NCI-H1930 (cell line): ENCODE measurements at places on chromosomes 4 and X.

DNA sequence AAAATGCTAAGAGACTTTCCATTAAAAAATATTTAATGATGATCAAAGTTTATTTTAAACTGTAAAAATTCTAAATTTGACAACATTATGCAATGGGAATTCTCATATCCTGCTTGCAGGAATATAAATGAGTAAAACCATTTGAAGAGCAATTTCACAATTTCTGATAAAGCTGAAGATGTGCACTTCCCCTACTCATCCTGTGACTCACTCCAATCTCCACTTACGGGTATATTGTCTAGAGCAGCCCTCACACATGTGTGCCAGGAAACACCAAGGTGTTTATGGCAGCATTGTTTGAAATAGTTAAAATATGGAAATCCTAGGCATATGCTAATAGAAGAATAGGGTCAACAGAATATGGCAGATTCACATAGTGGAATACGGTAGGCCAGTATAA is 158.4 kb downstream of the PDHA2 start:
- DNase-seq = no peak

GRCh38 chr4:40963897-40964478 is 214.2 kb downstream of the NSUN7 start:
- no peak for DNase-seq

DNA sequence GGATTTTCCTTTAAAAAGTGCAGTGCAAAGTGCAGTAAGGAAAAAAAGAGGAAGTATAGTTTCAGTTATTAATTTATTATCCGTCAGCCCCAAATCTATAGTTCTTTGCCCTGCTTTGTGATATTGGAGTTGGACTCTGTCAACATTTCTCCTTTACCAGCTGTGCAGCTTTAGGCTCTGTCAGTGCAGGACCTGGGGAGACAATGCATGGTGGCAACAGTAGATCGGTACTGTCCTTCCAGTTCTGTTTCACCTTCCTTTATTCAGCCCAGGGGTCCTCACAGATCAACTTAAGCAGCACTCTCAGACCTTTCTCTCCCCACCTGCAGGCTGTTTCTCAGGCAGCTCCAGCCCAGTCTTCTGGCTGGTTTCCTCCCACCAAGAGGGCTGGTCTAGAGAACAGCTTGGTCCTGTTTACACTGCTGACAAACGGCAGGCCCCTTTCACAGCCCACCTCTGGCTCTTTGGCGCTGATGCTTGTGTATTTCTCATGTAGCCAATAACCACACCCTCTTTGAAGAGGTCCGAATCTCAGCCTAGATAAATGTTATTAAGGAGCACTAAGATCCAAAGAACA is 71.6 kb downstream of the MCUB start:
- DNase-seq = no peak

GRCh38 chr4:108772402-108772801 is 9.5 kb upstream of the ETNPPL start:
- DNase-seq = no peak

GRCh38 chr4:97238956-97239666 is 904.2 kb downstream of the STPG2 start:
- DNase-seq = peak; percentile 56

DNA sequence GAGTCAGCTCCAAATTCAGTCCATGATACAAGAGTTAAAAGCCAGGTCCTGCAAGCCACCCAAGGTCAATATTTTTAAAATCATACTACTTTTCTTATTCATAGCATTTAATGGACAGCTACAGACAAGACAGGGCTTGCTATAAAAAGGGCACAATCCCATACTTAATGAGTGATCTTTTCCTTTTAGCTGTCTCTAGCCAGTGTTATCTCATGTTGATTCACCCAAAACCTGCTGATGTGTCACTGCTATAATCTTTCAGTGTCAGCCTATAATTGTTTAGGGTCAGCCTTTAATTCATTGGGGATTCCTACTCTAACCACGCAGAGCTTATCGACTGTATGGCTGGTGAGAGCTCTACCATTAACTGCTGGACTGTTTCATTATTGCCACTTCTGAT is 51.2 kb upstream of the HCCS start:
- DNase-seq = no peak

DNA sequence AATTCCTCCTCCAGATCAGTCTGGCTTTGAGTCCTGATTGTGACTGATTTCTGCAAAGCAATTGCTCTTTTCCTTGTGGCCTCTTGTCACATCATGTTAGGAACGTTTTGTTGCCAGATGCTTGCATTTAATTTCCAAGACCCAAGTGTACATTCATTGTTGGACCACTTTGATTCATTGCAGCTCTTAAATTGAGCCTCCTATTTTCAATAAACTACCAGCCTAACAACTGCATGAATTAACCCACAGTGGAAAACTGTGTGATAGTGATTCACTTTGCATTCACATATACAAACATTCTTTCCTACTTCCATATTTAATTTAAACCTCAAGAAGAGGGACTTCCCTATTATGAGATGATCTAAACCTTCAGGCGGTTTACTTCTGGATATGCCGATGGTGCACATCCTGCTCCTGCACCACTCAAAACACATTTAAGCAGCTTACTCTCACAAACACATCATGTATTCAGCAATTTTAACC is 118.4 kb downstream of the AFF1 start:
- DNase-seq = no peak

GRCh38 chrX:132843363-132843762 is 115.1 kb downstream of the HS6ST2 start:
- no peak for DNase-seq

GRCh38 chr4:38752372-38752940 is 30.3 kb downstream of the TLR10 start:
- DNase-seq = no peak

- no peak for DNase-seq
These were observed 12.5 kb upstream of the RAB28 start for GRCh38 chr4:13496605-13497004.

DNA sequence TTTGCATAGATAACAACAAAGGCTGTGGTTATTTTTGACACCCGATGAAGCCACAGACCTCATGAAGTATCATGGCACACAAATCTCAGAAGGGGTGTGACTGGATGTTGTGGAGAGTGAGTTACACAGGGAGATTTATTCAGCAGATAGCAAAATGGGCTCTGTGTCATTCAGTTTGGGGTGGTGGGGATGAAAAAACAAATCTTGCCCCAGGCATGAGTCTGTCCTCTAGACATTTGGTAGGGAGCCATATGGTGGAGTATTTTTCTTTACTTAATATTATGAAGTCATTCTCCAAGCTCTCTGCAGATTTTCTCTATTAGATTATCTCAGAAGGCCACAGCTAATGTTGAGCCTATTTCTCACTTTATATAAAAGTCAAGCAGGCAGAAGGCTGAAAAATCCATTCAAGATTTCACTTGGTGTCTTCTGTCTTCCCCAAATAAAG is 277.1 kb upstream of the TENM3 start:
- no peak for DNase-seq

- no peak for DNase-seq
These were observed 639.3 kb upstream of the FTHL17 start for GRCh38 chrX:31711166-31711565.

- DNase-seq = no peak
These were observed 91.5 kb upstream of the GALNT7 start for GRCh38 chr4:173076903-173077634.

DNA sequence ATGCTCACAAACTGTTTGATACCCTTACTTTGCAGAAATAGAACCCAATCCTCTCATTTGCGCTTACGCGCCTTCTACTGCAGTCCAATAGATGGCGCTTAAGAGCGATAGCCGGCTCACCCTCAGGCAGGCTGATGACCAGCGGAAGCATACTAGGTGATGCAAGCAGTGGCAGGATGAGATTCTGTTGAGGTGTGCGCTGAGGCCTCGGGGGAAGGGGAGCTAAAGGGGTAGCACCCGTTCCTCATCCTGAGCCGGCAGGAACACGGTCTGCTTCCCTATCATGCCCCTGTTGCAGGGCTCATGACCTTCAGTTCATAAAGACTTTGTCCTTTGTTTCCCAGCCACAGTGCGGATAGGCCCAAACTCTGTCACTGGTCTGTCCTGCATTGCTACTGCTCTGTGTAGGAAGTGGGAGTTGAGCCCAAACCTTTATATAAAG is 628.9 kb downstream of the TLL1 start:
- DNase-seq = no peak

- DNase-seq = no peak
These were observed 204.8 kb downstream of the PDGFC start for GRCh38 chr4:156766846-156767245.

DNA sequence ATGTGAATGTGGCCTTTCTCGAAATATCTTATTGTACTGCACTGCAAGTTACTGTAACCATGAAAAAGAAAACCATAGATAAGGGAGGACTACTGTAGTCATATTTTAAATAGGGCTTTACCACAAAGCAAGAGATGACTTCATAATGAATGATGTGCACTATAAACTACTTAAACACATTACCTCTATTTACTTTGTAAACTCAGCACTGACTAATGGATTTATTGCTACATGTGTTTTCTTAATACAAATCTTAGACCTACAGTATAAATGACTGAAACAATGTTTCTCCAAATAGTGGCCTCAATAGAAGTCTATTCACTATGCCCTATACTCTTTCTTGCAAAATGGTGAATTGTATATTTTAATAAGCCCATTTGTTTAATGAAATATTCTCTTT is 61.1 kb downstream of the HDX start:
- DNase-seq = no peak

GRCh38 chrX:136639506-136640176 is 8.3 kb upstream of the CD40LG start:
- DNase-seq = no peak

GRCh38 chr4:6991771-6992557 is 51.2 kb upstream of the TADA2B start:
- no peak for DNase-seq

DNA sequence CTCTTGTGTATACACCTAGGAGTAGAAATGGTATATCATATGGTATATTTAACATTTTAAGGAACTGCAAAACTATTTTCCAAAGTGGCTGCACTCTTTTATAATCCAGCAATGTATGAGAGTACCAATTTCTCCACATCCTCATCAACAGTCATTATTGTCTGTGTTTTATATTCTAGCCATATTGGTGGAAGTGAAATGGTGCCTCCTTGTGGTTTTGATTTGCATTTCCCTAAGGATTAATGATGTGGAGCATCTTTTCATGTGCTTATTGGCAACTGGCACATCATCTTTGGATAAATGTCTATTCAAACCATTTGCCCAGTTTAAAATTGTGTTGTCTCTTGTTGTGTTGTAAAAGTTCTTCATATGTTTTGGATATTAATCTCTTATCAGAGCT is 9.6 kb downstream of the BMP15 start:
- no peak for DNase-seq

- no peak for DNase-seq
These were observed 236.7 kb downstream of the FRAS1 start for GRCh38 chr4:78293821-78294301.

- DNase-seq = no peak
These were observed 31.4 kb downstream of the CXorf58 start for GRCh38 chrX:23939203-23939602.

- no peak for DNase-seq
These were observed 85.3 kb downstream of the CLCN4 start for GRCh38 chrX:10242026-10242425.

DNA sequence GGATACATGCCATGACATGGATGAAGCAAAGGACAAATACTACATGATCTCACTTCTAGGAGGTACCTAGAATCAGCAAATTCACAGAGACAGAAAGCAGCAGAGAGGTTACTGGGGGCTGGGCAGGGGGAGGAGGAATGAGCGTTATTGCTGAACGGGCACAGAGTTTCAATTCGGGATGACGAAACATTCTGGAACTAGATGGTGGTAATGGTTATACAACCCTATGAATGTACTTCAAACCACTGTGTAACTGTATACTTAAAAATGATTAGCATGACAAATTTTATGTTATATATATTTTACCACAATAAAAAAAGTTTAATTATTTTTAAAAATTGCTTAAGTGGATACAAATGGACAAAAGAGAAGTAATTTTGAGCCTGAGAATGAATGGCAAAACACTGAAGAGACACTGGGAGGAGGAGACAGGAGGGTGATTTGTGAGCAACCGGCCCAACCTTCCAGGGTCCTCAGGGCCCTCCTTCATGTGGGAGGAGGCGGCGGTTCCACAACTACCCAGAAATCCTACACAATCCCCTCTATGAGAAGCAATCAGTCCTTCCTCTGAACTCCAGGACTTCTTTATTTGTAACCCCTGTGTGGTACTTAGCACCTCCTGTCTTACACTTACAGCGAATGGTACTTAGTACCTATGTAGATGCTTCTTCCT is 14.1 kb downstream of the ACSL1 start:
- DNase-seq = no peak

- DNase-seq = no peak
These were observed 49.9 kb downstream of the PCDH7 start for GRCh38 chr4:30770049-30770549.

DNA sequence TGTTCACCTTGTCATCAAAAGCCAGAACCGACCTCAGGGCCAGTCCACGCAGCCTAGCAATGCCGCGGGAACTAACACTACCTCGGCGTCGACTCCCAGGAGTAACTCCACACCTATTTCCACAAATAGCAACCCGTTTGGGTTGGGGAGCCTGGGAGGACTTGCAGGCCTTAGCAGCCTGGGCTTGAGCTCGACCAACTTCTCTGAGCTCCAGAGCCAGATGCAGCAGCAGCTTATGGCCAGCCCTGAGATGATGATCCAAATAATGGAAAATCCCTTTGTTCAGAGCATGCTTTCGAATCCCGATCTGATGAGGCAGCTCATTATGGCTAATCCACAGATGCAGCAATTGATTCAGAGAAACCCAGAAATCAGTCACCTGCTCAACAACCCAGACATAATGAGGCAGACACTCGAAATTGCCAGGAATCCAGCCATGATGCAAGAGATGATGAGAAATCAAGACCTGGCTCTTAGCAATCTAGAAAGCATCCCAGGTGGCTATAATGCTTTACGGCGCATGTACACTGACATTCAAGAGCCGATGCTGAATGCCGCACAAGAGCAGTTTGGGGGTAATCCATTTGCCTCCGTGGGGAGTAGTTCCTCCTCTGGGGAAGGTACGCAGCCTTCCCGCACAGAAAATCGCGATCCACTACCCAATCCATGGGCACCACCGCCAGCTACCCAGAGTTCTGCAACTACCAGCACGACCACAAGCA is 898 bp downstream of the UBQLN2 start:
- DNase-seq = peak; percentile 5

- no peak for DNase-seq
These were observed 19.3 kb downstream of the WDR13 start for GRCh38 chrX:48616576-48616975.

- DNase-seq = no peak
These were observed 353.1 kb upstream of the NR3C2 start for GRCh38 chr4:148795156-148795864.

DNA sequence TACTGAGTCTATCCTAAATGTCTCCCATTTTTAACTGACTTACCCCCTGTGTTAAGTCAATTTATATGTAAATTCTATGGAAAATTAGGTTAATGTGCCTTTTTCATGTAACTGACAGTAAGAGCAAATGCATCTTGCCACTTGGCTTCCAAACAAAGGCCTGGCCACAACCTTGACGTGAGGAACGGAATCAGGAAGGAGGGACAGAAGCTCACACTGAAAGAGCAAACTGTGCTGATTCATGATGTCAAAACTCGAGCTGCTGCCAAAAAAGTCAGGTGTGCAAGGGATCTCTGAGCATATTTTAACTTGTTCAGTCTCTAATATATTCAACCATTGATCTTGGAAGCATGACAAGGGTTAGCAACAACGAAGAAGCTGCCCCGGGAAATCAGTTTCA is 35.8 kb downstream of the GPM6A start:
- no peak for DNase-seq
